ENCODE measurements at places on chromosomes 7 and 10. TPM values are rescaled to one million over a fixed set of nuclear protein-coding genes. Genes with fewer than 3 reads are reported as not detected.

Gene GPR85
- 0.57 TPM for total RNA-seq

Gene CABCOCO1
- total RNA-seq: 0.22 TPM

Gene C10orf53
- total RNA-seq: not detected

Gene AKR1C4
- not detected for total RNA-seq

Gene HILPDA
- total RNA-seq: 6.6 TPM

Gene TBC1D12
- 18.5 TPM for total RNA-seq

Gene TUBAL3
- 20.9 TPM for total RNA-seq

Measured in mucosa of descending colon (tissue), 3 donors.